ENCODE measurements at places on chromosomes 16 and 17.

GRCh38 chr17:29645515-29646051 is 22.9 kb upstream of the CORO6 start:
- DNase-seq, result peak; percentile 87

DNA sequence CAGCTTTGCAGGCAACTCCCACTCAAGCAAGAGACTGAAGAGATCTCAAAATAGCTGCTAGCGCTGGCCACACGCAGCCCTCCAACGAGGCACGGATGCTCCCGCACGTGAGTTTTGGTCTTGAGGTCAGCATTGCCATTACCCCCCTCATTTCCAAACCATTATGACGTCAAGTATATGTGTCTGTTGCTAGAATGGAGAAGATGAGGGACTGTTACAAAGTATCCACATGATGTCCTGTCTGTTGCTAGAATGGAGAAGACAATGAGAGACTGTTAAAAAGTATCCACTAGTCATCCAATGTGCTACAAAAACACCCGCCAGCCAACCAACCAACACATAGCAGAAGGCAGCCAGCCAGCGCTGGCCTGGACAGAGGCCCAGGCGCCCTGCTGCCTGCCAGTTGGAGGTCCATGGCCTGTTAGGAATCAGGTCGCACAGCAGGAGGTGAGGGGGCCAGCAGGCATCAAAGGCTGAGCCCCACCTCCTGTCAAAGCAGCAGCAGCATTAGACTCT is 24.8 kb downstream of the KLHDC4 start:
- peak; percentile 76 for DNase-seq

- DNase-seq, result no peak
Measured at GRCh38 chr17:67912656-67913055, 83.6 kb downstream of the C17orf58 start.

DNA sequence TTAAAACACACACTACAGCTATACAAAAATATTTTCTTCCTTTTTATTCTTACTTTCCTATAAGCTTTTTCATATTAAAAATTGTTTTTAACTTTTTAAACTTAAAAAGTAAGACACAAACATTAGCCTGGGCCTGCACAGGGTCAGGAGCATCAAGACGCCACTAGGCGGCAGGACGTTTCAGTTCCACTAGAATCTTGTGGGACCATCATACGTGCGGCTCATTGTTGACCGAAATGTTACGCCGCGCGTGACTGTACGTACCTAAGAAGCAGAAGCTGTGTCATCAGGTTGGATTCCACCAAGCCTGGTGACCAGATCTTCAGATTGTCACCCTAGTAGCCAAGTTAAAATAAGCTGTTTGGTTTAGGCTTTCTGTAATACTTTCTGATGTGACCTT is 47.1 kb downstream of the USP10 start:
- no peak for DNase-seq

DNA sequence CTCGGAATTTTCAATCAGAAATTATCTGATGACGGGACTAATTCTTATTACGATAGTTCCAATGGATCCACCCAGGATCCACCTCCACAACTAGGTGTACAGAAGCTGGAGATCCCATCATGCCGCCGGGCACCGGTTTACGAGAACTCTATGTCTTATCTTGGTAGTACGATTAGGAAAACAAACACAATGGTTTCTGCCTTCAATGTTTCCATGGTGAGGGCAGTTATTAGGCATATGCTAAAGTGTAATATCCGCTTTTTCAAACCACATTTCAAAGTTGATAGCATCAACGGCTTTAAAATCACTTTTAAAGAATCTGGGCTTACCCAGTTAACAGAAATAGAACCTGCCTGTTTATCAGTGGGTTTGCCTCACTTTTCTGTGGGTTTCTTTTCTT is 705.7 kb downstream of the MAF start:
- no peak for DNase-seq

DNA sequence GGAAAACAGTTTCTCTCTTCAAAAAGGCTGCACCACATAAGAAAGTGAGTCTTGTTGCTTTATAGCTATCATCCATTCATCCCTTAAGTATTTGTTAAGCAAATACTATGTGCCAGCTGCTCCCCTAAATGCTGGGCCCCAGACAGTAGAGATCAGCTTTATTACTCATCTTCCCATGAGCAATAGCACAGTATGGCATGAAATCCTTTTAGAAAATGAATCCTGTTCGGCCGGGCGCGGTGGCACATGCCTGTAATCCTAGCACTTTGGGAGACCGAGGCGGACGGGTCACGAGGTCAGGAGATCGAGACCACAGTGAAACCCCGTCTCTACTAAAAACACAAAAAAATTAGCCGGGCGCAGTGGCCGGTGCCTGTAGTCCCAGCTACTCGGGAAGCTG is 99.5 kb downstream of the MYO1D start:
- no peak for DNase-seq

- no peak for DNase-seq
Measured at GRCh38 chr16:75402821-75403475, 30.4 kb downstream of the CFDP1 start.

- no peak for DNase-seq
Measured at GRCh38 chr16:1102333-1102700, 6.3 kb upstream of the C1QTNF8 start.

GRCh38 chr17:19347323-19348080 is 15.0 kb downstream of the B9D1 start:
- DNase-seq, result no peak

GRCh38 chr17:58277107-58277801 is 3.5 kb downstream of the MPO start:
- DNase-seq, result no peak

DNA sequence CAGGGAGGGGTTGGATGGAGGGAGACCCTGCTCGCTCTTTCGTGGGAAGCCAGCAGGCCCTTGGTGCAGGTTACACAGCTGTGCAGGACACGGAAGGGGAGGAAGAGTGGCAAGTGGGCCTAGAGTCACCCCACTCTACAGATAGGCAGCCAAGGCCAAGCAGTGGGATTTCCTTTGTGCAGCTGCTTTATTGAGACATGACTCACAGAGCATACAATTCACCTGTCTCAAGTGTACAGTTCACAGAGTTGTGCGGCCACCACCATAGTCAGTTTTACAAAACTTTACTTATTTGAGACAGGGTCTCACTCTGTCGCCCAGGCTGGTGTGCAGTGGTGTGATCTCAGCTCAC is 91.2 kb upstream of the CIBAR2 start:
- DNase-seq, result no peak

DNA sequence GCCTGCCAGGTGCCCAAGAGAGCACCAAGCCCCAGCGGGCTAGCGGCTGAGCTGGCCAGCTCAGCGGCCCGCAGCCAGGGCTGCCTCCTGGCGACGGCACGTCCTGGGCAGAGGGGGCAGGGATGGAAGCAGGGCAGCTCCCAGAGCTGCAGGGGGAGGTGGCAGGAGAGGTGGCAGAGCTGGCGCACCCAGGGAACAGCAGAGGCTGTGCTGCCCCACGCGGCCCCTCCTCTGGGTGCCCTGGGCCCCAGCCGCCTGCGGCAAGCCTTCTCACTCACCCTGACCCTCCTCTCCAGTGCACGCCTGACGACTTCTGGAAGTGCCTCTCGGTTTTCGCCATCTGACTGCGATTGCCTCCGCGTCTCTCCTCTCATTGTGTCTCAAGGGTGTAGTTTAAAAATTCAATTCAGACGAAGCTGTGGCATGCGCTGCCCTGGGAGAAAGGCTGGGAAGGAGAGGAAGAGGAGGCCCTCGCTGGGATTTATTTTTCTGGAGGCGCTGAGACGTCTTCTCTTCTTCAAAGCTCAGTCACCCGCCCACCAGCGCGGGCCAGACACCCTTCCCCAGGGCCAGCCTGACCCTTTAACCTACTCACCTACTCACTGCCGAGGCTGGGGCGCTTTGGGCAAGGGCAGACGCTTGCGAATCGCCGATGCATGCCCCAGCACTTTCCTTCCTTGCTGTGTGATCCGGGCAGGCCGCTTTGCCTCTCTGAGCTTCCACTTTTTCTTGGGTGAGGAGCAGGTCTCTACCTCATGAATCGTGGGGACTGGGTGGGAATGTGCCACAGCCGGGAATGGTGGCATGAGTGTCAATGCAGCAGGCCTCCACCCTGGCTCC is 24.9 kb downstream of the GSE1 start:
- no peak for DNase-seq

DNA sequence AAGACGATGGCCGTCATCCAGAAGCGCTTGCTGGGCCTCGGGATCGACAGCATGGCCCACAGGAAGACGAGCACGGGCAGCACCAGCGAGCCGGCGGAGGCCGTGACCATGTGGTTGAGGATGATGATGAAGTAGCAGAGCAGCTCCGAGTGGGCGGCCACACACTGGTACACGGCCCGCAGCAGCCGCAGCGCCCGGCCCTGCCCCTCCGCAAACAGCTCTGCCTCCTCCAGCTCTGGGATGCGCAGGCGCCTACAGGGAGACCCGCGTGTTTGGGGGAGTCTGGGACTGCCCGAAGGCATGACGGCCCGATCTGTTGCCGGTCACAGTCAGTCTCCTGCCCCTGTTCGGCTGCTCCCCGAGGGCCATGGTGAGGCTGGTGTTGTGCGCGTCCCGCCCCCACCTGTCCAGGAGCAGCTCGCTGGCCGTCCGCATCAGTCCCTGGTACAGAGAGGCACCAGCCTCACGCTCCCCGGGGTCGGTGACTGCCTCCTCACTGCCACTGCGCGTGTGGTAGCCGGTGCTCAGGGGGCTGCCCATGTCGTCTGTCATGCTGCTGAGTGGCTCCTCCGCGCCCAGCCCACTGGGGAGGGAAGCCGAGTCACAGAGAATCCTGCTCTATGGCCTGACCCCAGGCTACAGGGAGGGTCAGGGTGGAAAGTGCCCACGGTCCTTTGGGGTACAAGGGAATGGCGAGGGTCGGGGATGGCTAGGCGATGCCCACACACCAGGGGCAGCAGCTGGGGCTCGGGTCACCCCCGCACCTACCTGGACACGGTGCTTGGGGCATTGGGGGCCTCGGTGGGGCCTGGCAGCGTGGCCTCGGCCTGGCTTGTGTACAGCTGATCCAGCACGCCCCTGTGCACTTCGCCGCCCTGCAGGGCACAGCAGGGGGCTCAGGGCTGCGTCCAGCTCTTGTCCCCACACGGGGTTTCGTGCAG is 15.8 kb downstream of the CTU2 start:
- DNase-seq, result no peak
